ENCODE measurements at places on chromosomes 2 and 18. TPM values are rescaled to one million over a fixed set of nuclear protein-coding genes. Genes with fewer than 3 reads are reported as not detected.

DNA sequence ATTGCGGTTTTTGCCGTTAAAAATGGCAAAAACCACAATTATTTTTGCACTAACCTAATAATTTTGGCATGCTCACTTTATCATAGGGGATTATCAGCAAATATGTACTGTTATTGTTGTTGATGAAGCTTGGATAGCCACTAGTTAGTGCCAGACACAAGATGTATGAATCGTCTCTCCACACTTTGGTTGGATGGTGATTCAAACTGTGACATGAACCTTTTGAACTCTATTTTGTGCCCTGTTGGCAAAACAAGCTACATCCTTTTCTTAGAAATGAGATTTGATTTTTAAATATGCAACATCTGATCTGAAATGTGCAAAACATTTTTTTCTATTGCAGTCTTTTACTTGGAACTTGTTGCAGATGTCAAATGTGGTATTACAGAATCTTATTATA is 48.8 kb upstream of the DTNB start:
- DNase-seq: no peak

- DNase-seq: no peak
Measured at GRCh38 chr2:85929096-85930050, 40.6 kb upstream of the ST3GAL5 start.

DNA sequence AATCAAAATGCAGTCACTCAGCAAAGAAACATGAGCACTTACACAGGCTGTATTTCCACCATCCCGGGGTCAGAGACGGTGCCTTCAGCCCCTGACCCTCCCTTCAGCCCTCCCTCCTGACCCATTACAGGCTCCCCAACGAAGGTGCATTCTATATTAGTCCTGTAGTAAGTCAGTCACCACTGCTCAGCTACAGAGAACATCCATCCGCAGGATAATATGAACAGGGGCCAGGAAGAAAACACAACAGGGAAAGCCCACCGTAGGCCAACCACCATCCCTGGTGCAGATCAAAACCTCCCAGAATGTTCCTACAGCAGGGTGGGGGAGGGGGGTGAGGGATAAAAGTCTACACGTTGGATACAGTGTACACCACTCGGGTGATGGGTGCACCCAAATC is 15.1 kb downstream of the PXDN start:
- no peak for DNase-seq

DNA sequence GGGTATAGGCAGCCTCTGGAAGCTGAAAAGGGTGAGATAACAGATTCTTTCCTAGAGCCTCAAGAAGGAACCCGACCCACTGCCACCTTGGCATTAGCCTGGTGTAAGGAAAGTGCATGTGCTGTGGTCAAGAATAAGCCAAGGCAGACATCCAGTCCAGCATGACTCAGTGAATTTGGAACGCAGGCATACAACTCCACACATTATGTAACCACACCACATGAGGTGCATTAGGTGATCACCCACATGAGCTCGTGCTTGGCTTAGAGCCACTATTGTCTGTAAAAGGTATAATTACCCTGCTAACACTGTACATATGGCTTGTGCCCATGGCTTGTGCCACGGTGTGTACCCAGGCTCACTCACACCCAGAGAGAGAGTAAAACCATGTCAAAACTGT is 583.7 kb upstream of the HNMT start:
- DNase-seq: no peak

DNA sequence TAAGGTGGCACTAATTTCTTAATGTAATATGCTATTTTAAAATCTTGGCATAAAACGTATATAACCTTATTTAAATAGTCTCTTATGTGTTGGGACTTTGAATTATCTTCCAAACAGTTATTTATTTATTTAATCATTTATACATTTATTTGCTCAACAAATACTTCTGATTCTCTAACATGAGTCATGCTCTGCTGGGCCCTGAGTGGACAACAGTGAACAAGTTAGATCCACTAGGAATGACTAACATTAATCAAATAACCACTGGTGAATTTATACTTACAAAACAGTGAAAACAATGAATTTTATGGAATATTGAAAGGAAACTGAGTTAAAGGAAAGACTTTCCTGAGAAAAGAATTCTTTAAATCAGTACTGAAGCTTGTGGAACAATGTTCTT is 1257.2 kb upstream of the CHAC2 start:
- DNase-seq: no peak

GRCh38 chr2:158513841-158514240 is 57.1 kb downstream of the PKP4 start:
- DNase-seq: no peak

DNA sequence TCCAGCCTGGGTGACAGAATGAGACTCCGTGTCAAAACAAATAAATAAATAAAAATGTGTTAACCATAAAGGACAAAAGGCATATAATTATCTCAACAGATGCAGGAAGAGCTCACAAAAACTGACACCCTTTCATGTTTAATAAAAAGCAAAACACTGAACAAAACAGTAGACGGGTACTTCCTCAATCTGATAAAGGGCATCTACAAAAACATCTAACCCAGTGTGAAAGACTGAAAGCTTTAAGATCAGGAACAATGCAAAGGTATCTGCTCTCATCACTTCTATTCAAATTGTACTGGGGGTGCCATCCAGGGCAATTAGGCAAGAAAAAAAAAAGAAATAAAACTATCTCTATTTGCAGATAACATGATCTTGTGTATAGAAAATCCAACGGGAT is 11.7 kb upstream of the NCL start:
- no peak for DNase-seq

DNA sequence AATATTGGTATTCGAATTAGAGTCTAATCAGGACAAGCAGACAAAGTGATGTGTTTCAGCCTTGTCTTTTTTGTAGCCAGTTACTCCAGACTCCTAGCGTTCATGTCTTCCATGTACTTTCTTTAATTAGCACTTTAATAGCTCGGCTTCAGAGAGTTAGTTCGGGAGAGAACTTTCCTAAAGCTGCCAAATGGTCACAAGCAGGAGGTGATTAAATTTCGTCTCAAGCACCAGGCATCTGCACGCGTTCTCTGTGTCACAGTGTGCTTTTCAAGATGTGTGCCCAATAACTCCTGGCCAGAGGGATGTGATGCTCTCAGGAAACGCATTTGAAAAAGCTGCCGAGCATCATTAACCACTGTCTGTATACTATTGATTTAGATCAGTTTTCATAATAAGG is 790.8 kb downstream of the SOCS6 start:
- no peak for DNase-seq

DNA sequence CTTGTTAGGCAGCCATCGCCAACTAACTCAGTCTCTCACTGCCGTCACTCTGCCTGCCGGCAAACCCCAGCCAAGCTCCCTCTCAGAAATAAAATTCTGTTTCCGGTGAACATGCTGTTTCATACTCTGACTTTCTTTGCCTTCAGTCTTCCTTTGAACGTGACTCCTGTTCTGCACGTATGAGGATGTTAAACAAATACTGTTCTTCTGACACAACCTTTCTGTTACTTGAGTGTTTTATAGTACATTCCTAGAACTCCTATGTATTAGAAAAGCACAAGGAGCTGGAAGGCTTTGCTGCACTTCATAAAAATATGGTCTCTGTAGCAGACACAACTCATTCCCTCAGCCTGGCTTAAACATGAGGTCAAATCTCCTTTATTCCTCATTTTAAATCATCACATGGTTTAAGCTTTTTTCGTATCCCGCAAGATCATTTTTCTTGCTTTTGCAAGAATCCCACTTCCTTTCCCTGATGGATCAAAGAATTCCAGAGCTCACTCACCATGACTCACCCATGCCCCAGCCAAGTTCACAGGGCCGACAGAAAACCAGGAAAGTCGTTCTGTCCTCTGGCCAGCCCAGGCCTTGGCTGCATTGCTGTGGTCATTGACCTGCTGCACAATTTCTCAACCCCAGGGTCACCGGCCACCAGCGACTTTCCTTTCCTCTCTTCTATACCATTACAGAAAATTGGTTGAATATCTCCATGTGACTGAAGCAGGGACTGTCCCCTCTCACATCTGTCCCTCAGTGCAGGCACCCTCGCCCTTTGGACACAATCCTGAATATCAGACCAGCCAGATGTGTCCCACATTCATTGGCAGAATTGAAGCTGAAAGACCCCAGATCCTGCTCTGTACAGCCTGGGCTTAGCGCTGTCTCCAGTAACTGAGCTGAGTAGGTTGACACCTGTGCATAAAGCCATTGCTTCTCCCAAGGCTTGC is 183.1 kb upstream of the ARL4C start:
- no peak for DNase-seq

GRCh38 chr2:70261501-70261900 is 3.6 kb downstream of the PCYOX1 start:
- no peak for DNase-seq

The DNAH7 gene
- 0.71 TPM for total RNA-seq

The KCNG3 gene
- 0.18 TPM for total RNA-seq

The RAPGEF4 gene
- 24.7 TPM for total RNA-seq
